ENCODE measurements at places on chromosomes 7 and 10. TPM values are rescaled to one million over a fixed set of nuclear protein-coding genes. Genes with fewer than 3 reads are reported as not detected.
A peak's percentile ranks its signal among the peaks of the same experiment; 100 is the strongest.

Gene DENND2A
- total RNA-seq, result 26.9 TPM

GRCh38 chr7:125347269-125347668, 417.6 kb upstream of the POT1 start:
- DNase-seq, result no peak

DNA sequence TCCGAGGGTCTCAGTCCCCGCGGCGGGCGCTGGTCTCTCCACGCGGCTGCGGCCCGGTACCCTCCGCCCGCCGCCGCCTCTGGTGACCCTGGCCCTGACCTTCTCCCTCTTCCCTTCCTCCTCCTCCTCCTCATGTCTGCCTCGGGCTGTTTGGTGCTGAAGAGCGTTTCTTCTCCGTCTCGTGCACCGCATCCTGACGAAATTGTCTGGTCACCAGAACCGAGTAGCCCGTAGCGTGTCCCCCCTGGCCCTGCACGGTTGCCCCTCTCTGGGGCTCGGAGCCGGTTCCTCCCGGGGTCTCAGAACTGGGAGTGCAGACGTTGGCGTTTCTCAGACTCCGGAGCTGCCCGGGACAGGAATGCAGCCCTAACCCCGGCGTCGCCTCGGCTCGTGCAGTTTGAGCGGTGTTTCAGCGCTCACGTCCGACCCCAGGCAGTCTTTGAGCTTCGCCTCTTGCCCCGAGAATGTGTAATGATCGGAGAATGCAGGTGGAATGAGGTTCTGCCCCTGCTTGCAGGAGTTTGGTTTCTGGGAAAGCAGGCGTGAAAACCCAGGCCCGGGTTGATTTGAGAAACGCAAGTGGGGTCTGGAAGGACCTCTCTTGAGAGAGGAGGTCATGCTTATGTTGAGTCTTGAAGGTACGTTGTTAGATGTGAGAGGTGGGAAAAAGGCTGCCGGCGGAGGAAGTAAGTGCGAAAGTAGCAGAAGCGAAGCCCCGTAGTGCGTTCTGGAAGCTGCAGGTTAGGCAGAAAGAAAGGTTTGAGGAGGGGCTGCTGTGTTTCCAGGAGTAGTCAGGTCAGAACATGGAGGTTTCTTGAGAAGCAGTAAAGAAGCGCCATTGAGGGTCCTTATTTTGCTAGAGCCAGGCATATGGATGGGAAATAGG, 743 bp downstream of the RBM17 start:
- DNase-seq, result peak; percentile 33

- no peak for DNase-seq
Measured at GRCh38 chr7:28920424-28920823, 37.7 kb downstream of the TRIL start.

- DNase-seq, result no peak
Measured at GRCh38 chr7:134599371-134599770, 47.3 kb upstream of the BPGM start.

Gene NKX2-3
- total RNA-seq, result 0.59 TPM

Gene CCL26
- total RNA-seq, result 0.36 TPM

GRCh38 chr10:36802490-36803153, 322.8 kb upstream of the ANKRD30A start:
- DNase-seq, result no peak

- DNase-seq, result peak; percentile 14
Measured at GRCh38 chr7:42235741-42236161, 1.3 kb downstream of the GLI3 start.

GRCh38 chr7:19009936-19010280, 107.5 kb downstream of the TWIST1 start:
- no peak for DNase-seq

Gene PON3
- not detected for total RNA-seq

- DNase-seq, result peak; percentile 40
Measured at GRCh38 chr10:61793760-61794703, 107.5 kb upstream of the ARID5B start.

DNA sequence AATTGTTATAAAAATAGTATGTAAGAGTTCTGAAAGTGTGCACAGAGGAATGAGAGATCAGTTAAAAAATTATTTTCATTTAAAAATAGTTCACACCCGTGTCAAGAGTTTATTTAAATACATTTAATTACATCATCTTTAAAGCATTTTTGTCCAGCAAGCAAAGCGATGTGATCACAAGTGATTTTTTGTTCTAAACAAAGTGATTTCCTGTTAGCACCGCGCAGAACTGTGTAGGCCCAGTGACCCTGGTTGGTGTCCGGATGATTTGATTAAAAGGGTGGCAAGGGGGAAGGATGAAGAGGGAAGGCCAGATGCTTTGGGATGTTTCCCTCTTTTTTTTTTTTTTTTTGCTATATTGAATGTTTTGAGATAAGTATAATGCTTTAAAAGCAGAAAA, 227.8 kb upstream of the PITRM1 start:
- peak; percentile 43 for DNase-seq

- DNase-seq, result no peak
Measured at GRCh38 chr7:22845221-22845834, 22.7 kb upstream of the TOMM7 start.

Data from RPMI7951 (cell line).